ENCODE measurements at places on chromosomes 4 and X.
A peak's percentile ranks its signal among the peaks of the same experiment; 100 is the strongest.

DNA sequence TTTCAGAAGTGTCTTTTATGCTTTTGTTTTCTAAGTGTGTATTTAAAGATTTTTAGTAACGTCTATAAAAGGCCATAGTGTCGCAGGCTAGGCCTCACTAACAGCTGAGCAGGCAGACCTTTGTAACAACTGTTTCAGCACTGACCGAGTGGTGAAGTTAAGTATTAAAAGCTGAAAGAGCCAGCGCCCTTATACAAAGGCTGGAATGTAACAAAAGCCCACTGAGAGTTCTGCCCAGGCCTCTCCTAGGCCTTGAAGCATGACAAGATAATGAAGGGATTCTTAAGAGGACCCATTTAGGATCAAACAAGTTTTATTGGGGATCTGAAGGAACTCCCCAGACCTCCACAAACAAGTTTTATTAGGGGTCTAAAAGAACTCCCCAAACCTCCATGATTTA, 722.5 kb upstream of the PRKX start:
- DNase-seq = no peak

GRCh38 chr4:36326476-36327029, 45.1 kb downstream of the DTHD1 start:
- DNase-seq = no peak

GRCh38 chr4:117447925-117448324, 362.5 kb upstream of the TRAM1L1 start:
- DNase-seq = no peak

GRCh38 chr4:147739239-147739823, 7.4 kb downstream of the ARHGAP10 start:
- no peak for DNase-seq

DNA sequence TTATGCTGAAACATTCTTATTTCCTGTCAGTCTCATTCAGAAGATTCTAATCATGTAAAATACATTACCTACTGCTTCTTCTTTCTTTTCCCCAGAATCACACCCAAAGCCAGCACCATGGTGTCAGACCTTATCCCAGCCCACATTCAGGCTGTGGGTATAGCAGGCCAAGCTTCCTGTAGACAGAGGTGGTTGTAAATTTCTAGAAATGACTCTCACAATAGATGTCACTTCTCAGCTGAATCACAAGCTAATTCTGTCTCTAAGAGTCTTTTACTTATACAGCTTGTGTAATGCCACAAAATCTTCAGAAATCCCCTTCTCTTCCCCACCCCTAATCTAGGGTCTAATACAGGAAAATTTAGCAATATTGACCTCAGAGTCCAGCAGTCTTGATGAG, 239.6 kb downstream of the PARM1 start:
- no peak for DNase-seq

DNA sequence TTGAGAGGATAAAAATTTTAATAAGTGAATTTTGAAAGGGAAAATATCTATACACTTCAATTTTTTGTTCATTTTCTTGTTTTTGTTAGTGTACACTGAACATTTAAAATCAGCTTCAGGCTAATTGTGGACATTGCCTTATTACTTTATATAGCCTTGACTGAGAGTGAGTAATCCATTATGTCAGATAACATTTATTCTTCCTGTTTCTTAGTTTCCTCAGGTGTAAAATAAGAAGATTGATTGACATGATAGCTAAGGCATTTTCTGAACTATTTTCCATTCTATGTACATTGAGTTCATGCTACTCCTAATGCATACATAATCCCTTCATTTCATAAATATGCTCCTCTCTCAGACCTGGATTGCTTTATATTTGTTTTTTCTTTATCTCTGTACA, 607.3 kb upstream of the AADAT start:
- DNase-seq = no peak

- no peak for DNase-seq
Observed at GRCh38 chrX:101676571-101676970, 16.9 kb upstream of the ARMCX2 start.

- DNase-seq = no peak
Observed at GRCh38 chrX:154300816-154301215, 5.2 kb downstream of the TKTL1 start.

GRCh38 chr4:16967722-16968121, 69.3 kb upstream of the LDB2 start:
- peak; percentile 75 for DNase-seq

DNA sequence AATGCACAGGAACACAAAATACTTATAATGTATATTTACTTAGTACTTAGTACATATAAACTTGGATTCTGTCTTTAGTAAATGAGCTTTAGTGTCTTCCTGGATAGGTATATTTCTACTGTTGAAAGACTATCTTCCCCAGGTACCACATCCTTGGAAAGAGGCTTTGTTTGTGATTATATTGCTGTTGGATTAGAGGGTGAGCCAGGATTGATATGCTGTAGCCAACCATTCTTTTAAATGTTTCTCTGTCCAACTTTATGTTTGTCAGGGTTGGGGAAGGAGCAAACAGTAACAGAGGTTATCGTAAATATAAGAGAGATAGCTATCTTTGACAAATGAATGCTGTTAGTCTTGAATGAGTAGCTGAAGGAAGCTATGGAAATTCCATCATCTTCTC, 213.2 kb downstream of the SPRY1 start:
- DNase-seq = no peak

- no peak for DNase-seq
Observed at GRCh38 chrX:106811131-106811910, 8.8 kb downstream of the TBC1D8B start.

DNA sequence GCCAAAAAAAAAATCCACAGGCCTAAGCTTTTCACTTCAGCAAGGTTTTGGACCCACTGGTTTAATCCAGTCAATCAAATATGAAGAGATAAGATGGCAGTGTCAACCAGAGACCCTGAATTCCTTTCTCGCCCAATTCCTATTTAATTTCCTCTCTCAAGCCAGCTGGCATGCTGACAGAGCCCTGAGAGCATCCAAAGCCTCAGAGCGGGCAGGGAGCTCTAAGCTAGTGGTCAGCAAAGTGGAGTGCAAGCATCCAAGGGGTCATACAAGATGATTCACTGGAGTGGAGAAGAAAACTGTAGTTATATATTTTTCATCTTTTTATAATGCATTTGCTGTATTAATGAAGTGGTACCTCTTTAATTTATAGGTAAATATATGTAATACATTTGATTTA, 37.8 kb upstream of the PRPS2 start:
- DNase-seq = no peak

DNA sequence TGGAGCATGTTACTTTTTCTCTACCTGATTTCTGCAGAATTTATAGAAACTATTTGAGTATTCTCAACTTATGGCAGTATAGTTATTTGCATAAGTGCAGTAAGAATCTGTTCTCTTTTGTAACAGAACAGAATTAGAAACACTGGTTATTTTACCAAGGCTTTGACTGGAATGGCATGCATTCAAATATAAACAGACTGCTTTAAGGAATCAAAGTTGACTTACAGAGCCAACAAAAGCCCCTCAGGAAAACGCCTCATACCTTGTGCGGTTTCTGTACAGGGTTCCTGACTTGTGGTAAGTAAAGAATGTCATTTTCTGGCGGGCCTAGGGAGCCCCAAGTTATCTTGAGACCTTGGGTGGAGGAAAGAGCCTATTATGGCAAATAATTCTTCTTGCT, 97.1 kb downstream of the GPR143 start:
- no peak for DNase-seq
